ENCODE measurements at places on chromosomes 4 and X.

GRCh38 chr4:161555689-161556660 lies 607.8 kb downstream of the FSTL5 start:
- DNase-seq: peak; percentile 30

GRCh38 chr4:109155084-109155483 lies 147.4 kb downstream of the COL25A1 start:
- DNase-seq: no peak

DNA sequence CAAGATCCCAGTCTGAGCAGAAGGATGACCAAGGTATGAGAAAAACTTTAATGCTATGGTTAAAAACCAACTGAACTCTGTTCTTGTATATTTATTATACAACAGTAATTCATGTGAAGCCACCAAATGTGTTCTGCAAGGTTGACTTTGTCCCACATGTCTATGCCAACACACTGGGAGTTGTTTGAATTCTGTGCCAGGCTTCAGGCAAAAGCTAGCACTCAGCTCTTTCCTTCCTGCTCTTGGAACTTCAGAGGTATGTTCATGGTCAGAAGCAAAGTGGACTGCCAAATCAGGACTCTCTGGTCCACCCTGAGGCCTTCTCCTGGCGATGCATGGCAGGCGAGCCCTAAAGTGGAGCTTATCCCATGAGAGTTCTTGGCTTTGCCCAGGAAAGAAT lies 205.6 kb upstream of the AR start:
- no peak for DNase-seq

GRCh38 chrX:7253565-7253964 lies 105.6 kb upstream of the PUDP start:
- no peak for DNase-seq

DNA sequence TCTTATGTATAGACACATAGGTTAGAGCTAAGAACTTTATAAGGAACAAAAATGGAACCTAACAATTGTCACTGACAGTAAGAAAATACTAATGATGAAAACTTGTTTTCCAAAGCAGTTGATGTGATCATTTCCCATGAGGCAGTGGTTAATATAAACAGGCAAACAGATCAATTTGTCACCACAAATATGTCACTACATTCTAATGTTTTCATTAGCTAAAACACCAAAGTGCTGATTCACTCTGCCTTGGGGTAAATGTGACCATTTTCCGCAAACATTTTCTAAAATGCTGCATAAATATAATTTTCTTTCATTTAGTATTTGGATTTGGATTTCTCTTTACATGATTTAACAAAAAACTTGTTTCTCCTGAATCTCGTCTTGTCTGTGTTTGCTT lies 408.9 kb upstream of the CTSO start:
- DNase-seq: no peak

- DNase-seq: peak; percentile 82
These were observed 92.5 kb upstream of the ENPP6 start for GRCh38 chr4:184310171-184310567.
